Smooth muscle cell of trachea (primary cell): ENCODE measurements at places on chromosomes 6 and 20. TPM values are rescaled to one million over a fixed set of nuclear protein-coding genes. Genes with fewer than 3 reads are reported as not detected.

Gene FAM217B
- 3.8 and 3.9 TPM in 2 replicates for total RNA-seq

Gene C6orf58
- total RNA-seq, result 0.15 TPM in 1 of 2 replicates, not detected in the other

Gene SLC17A2
- not detected in 2 replicates for total RNA-seq

Gene RPS6KA2
- total RNA-seq, result 60.4 and 122 TPM in 2 replicates

Gene BPIFB4
- not detected in 2 replicates for total RNA-seq

Gene SNRPB
- total RNA-seq, result 97.9 and 249 TPM in 2 replicates

Gene GGTLC1
- total RNA-seq, result not detected in 2 replicates

Gene CAGE1
- total RNA-seq, result 0.17 TPM in 1 of 2 replicates, not detected in the other

Gene ZBP1
- total RNA-seq, result not detected in 2 replicates

Gene SCRT2
- not detected in 2 replicates for total RNA-seq

Gene FAM184A
- 0.29 and 0.50 TPM in 2 replicates for total RNA-seq

Gene XKR7
- under 0.01 TPM in 1 of 2 replicates, not detected in the other for total RNA-seq

Gene SLC22A7
- total RNA-seq, result not detected in 2 replicates

Gene MAP7
- total RNA-seq, result 0.58 and 2.0 TPM in 2 replicates

Gene IL17F
- total RNA-seq, result not detected in 2 replicates

Gene STX7
- total RNA-seq, result 37.8 and 39.7 TPM in 2 replicates

Gene IPCEF1
- total RNA-seq, result under 0.01 and 0.58 TPM in 2 replicates

Gene ACSS1
- total RNA-seq, result 1.3 and 2.6 TPM in 2 replicates

Gene RAB23
- 47.6 and 50.6 TPM in 2 replicates for total RNA-seq

Gene PTCRA
- total RNA-seq, result not detected in 2 replicates

Gene NRSN1
- total RNA-seq, result not detected in 2 replicates

Gene DPPA5
- not detected in 2 replicates for total RNA-seq

Gene THBD
- total RNA-seq, result 27.3 and 37.7 TPM in 2 replicates

Gene ISM1
- total RNA-seq, result under 0.01 TPM in 1 of 2 replicates, not detected in the other

Gene HRH3
- total RNA-seq, result not detected in 2 replicates

Gene HLA-DRA
- 0.15 and 0.17 TPM in 2 replicates for total RNA-seq

Gene CASS4
- total RNA-seq, result 10.5 and 12.4 TPM in 2 replicates

Gene TENT5A
- total RNA-seq, result 27.2 and 38.9 TPM in 2 replicates

Gene C2
- 2.8 and 13.1 TPM in 2 replicates for total RNA-seq

Gene METTL24
- 0.33 and 0.44 TPM in 2 replicates for total RNA-seq

Gene GINS1
- total RNA-seq, result 1.3 and 9.6 TPM in 2 replicates

Gene LY6G5B
- total RNA-seq, result 3.2 and 3.8 TPM in 2 replicates

Gene ABHD16B
- total RNA-seq, result not detected in 2 replicates

Gene BAG2
- total RNA-seq, result 23.4 and 25.5 TPM in 2 replicates

Gene TNNC2
- 1.0 and 2.2 TPM in 2 replicates for total RNA-seq

Gene EDN3
- not detected in 2 replicates for total RNA-seq

Gene RNF144B
- total RNA-seq, result 1.0 and 1.2 TPM in 2 replicates

Gene NXT1
- total RNA-seq, result 17.2 and 17.3 TPM in 2 replicates

Gene SKIC2
- 57.7 and 89.3 TPM in 2 replicates for total RNA-seq

Gene HNF4A
- not detected in 2 replicates for total RNA-seq

Gene COL9A3
- 0.15 and 1.2 TPM in 2 replicates for total RNA-seq

Gene PRR3
- 4.1 and 5.1 TPM in 2 replicates for total RNA-seq

Gene CRYBG1
- total RNA-seq, result 12.6 and 15.6 TPM in 2 replicates
